ENCODE measurements at places on chromosomes 16 and 17.

- H3K4me1 ChIP-seq, result no peaks in the 10 kb centered on the region
- H3K4me3 ChIP-seq, result no peak overlapping the region
Measured at GRCh38 chr17:34892461-34893249, 68.6 kb downstream of the CCT6B start.

GRCh38 chr16:27349276-27349675 lies 35.5 kb downstream of the IL4R start:
- peaks cover 35% of the 10 kb centered on the region for H3K4me1 ChIP-seq
- no peaks in the 10 kb centered on the region for H3K27me3 ChIP-seq
- peak overlapping the region; percentile 41 for H3K27ac ChIP-seq
- H3K4me3 ChIP-seq, result no peak overlapping the region
- peaks cover 92% of the 10 kb centered on the region for H3K36me3 ChIP-seq

GRCh38 chr17:7192271-7192937 lies 13.2 kb upstream of the ASGR1 start:
- no peak overlapping the region for H3K4me3 ChIP-seq
- H3K27me3 ChIP-seq, result no peaks in the 10 kb centered on the region
- no peak overlapping the region for H3K27ac ChIP-seq
- H3K4me1 ChIP-seq, result no peaks in the 10 kb centered on the region
- H3K36me3 ChIP-seq, result no peaks in the 10 kb centered on the region

GRCh38 chr17:34308371-34308770 lies 10.9 kb upstream of the CCL8 start:
- peaks cover 28% of the 10 kb centered on the region for H3K27me3 ChIP-seq
- no peak for DNase-seq
- H3K27ac ChIP-seq, result no peak overlapping the region
- no peaks in the 10 kb centered on the region for H3K4me1 ChIP-seq

DNA sequence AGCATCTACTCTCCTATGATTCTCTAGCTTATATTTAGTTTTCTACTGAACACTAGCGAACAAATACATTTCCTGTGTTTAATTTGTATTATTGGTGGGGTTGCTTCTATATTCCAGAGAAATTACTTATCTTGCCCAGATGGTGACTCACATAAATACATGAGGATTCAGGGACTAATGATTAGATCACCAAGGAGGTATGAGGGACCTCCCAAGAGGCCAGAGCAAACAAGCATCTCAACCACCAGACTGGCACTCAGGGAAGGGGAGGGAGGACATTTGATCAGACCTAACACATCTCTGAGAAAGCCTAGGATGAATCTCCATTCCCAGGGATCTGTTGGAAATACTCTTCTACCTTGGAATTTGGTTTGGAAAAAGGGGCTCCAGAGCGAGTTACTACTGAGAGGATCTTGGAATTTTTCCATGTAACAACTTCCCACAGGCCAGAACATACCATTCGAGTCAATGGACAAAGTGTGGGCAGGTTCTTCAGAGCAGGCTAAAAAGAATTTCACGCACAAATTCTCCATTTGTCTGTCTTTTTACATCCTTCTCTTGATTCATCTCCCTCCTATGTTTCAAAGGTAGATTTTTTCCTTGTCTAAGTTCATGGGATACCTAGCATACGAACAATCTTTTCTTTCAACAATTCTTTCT lies 262.6 kb upstream of the MYOCD start:
- H3K27me3 ChIP-seq, result no peaks in the 10 kb centered on the region
- H3K4me3 ChIP-seq, result no peak overlapping the region
- no peaks in the 10 kb centered on the region for H3K4me1 ChIP-seq
- H3K27ac ChIP-seq, result no peak overlapping the region
- no peaks in the 10 kb centered on the region for H3K36me3 ChIP-seq

GRCh38 chr17:80984749-80985148 lies 6.9 kb upstream of the CHMP6 start:
- H3K27ac ChIP-seq, result no peak overlapping the region
- H3K4me3 ChIP-seq, result no peak overlapping the region
- peaks cover 10% of the 10 kb centered on the region for H3K27me3 ChIP-seq
- DNase-seq, result no peak

GRCh38 chr17:17414341-17414805 lies 62.4 kb upstream of the MED9 start:
- peaks cover 16% of the 10 kb centered on the region for H3K27me3 ChIP-seq
- no peak overlapping the region for H3K27ac ChIP-seq
- DNase-seq, result no peak
- no peak overlapping the region for H3K4me3 ChIP-seq
- no peaks in the 10 kb centered on the region for H3K36me3 ChIP-seq

GRCh38 chr17:46929413-46929812 lies 6.5 kb downstream of the GOSR2 start:
- DNase-seq, result no peak
- H3K27me3 ChIP-seq, result no peaks in the 10 kb centered on the region
- peaks cover 32% of the 10 kb centered on the region for H3K4me1 ChIP-seq
- no peak overlapping the region for H3K4me3 ChIP-seq
- peaks cover 59% of the 10 kb centered on the region for H3K36me3 ChIP-seq

DNA sequence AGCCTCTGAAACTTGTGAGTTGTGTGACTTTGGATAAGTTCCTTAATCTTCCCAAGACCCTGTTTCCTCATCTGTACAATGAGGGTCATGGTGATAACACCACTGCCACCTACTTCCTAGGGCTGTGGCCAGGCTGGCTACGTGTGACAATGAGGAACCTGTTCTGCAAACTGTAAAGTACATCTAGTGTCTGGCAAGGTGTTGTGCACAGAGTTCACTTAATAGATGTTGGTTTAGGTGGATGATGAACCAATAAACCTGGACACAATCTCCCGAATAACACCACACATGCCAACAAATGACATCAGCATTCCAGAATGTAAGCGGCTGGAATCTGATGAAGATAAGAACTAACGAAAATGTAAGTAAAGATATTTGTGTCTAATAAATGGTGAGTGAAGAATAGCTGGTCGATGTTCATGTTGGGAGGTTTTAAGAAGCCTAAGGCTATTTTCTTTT lies 82.3 kb downstream of the MARCHF10 start:
- DNase-seq, result no peak
- peaks cover 50% of the 10 kb centered on the region for H3K4me1 ChIP-seq
- H3K27ac ChIP-seq, result no peak overlapping the region
- peak overlapping the region; percentile 24 for H3K4me3 ChIP-seq
- H3K27me3 ChIP-seq, result peaks cover 2% of the 10 kb centered on the region

GRCh38 chr16:11097787-11098167 lies 153.4 kb downstream of the CLEC16A start:
- no peak for DNase-seq
- peaks cover 46% of the 10 kb centered on the region for H3K4me1 ChIP-seq
- H3K27ac ChIP-seq, result peak overlapping the region; percentile 59

DNA sequence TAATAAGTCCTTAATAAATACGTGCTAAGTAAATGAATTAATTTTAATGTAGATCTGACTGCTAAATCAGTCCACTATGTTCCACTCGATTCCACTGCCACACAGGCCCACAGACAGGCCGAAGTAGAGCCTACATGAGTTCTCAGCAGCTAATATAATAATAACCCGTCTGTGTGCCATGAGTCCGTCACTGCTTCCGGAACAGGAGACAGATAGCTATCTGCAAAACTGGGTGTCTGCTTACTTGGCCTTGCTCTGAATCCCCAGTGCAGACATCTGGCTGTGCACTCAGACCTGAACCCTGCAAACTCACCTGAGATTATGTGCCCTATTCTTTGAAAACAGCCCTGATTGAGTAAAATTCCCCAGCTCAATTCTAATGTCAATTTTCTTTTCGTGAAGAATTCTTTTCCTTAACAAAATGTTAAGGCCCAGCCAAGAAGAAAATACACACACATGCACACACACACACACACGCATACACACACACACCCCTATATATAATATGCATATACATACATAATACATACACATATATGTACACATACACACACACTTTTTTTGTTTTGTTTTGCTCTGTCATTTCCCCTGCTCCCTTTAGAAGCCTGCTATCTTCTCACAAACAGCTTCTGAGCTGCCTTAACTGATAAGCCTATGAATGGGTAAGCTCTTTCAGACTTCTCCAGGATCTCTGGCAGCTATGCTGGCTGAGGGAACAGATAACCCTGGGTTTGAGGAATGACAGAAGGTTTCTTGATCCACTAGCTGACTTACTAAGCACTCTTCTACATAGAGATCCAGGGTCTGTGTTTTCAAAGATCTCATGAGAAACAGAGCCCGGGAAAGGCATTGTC lies 39.8 kb upstream of the TOM1L1 start:
- no peaks in the 10 kb centered on the region for H3K27me3 ChIP-seq
- H3K36me3 ChIP-seq, result no peaks in the 10 kb centered on the region
- DNase-seq, result no peak
- H3K4me1 ChIP-seq, result no peaks in the 10 kb centered on the region

- H3K36me3 ChIP-seq, result no peaks in the 10 kb centered on the region
- no peak overlapping the region for H3K27ac ChIP-seq
- H3K27me3 ChIP-seq, result peaks cover 7% of the 10 kb centered on the region
- H3K4me1 ChIP-seq, result peaks cover 5% of the 10 kb centered on the region
- H3K4me3 ChIP-seq, result no peak overlapping the region
Measured at GRCh38 chr16:75754141-75754540, 27.9 kb upstream of the CPHXL start.

GRCh38 chr16:78240459-78241222 lies 141.2 kb downstream of the WWOX start:
- no peak overlapping the region for H3K27ac ChIP-seq
- no peaks in the 10 kb centered on the region for H3K36me3 ChIP-seq
- no peaks in the 10 kb centered on the region for H3K27me3 ChIP-seq
- no peaks in the 10 kb centered on the region for H3K4me1 ChIP-seq

GRCh38 chr17:76142585-76143041 lies 1.6 kb upstream of the FOXJ1 start:
- H3K4me3 ChIP-seq, result peak overlapping the region; percentile 44
- no peak for DNase-seq

- peak; percentile 65 for DNase-seq
- H3K4me1 ChIP-seq, result peaks cover 32% of the 10 kb centered on the region
- peaks cover 39% of the 10 kb centered on the region for H3K27me3 ChIP-seq
- H3K36me3 ChIP-seq, result no peaks in the 10 kb centered on the region
- peak overlapping the region; percentile 30 for H3K27ac ChIP-seq
Measured at GRCh38 chr17:61410141-61411010, 10.7 kb downstream of the TBX2 start.

- peaks cover 33% of the 10 kb centered on the region for H3K4me1 ChIP-seq
- peaks cover 9% of the 10 kb centered on the region for H3K36me3 ChIP-seq
- H3K4me3 ChIP-seq, result peak overlapping the region; percentile 71
Measured at GRCh38 chr17:51238255-51238887, 21.5 kb downstream of the MBTD1 start.

- H3K4me1 ChIP-seq, result peaks cover 26% of the 10 kb centered on the region
- no peak overlapping the region for H3K27ac ChIP-seq
- H3K27me3 ChIP-seq, result no peaks in the 10 kb centered on the region
- no peak for DNase-seq
Measured at GRCh38 chr17:4896332-4897197, 2.8 kb upstream of the C17orf107 start.

- peaks cover 20% of the 10 kb centered on the region for H3K4me1 ChIP-seq
- no peak overlapping the region for H3K4me3 ChIP-seq
- H3K27ac ChIP-seq, result no peak overlapping the region
- no peaks in the 10 kb centered on the region for H3K36me3 ChIP-seq
- H3K27me3 ChIP-seq, result no peaks in the 10 kb centered on the region
Measured at GRCh38 chr17:19243838-19244237, 6.7 kb downstream of the EPN2 start.

DNA sequence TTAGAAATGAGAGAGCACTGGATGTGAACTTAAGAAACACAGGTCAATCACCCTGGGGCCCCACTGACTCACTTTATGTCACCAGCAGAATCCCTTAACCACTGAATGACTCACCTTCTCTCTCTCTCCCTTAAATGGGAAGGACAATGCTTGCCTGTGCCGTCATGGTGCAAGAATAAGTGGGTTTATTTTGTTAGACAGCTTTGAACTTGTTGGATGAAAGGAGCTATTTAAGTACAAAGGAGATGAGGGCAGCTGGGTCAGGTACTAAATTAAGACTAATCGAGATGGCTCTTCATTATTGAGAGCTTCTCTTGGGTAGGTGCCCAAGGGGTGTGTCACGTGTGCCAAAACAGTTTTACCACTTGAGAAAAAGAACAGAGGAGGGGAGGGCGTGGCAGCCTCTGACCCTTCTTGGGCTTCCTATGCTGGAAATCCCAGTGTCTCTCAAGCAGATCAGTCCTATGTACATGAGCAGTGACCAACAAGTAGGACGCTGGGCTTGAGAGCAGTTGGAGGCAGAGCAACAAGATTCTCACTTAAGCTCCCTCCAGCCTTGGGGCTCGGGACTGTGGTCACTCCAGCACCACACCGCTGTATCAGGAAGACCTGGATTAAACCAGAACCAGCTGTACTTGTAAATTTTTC lies 6.7 kb upstream of the KRT31 start:
- H3K27me3 ChIP-seq, result peaks cover 10% of the 10 kb centered on the region
- no peaks in the 10 kb centered on the region for H3K36me3 ChIP-seq
- no peak for DNase-seq
- H3K27ac ChIP-seq, result no peak overlapping the region
- H3K4me1 ChIP-seq, result no peaks in the 10 kb centered on the region

GRCh38 chr17:19728084-19728495 lies 11.7 kb upstream of the SLC47A2 start:
- peaks cover 14% of the 10 kb centered on the region for H3K4me1 ChIP-seq
- no peak for DNase-seq
- H3K4me3 ChIP-seq, result no peak overlapping the region
- no peak overlapping the region for H3K27ac ChIP-seq
- H3K36me3 ChIP-seq, result no peaks in the 10 kb centered on the region

DNA sequence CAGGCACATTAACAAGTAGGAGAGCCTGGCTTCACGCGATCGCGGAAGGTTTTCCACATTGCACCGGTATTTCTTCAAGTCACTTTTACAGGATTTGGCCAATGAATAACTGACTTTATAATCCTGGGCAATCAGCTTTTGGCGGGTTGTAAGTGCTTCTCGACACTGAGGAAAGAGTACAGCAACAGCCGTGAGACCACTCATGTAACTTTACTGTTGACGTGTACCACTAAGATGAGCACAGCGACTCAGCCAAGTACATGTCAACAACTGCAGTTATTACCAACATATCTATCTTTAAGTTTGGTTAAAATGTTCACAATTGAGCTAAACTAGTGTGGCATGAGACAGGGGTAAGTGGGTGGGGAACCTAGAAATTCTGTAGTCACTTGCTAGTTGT lies 71.7 kb upstream of the CLEC18B start:
- no peaks in the 10 kb centered on the region for H3K27me3 ChIP-seq
- H3K4me3 ChIP-seq, result no peak overlapping the region
- H3K36me3 ChIP-seq, result peaks cover 72% of the 10 kb centered on the region
- no peak for DNase-seq

DNA sequence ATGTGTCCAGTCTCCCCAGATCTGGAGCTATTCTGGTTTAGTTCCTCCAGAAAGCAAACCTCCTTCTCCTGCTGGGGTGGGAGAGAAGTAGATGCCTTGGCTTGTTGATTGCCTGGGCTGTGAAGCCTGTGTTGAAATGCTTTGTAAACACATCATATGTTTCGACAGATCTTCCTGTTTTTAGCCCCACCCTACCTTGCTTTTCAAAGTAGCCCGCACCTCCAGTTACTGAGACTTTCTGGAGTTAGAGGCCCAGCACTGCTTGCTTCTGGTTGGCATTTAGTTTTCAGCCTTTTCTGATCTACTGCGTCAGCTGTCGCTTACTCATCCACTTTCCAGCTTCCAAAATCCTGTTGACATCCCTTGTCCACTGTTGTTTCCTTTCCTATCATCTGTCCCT lies 17.9 kb upstream of the NDEL1 start:
- no peak overlapping the region for H3K4me3 ChIP-seq
- no peaks in the 10 kb centered on the region for H3K4me1 ChIP-seq
- no peaks in the 10 kb centered on the region for H3K36me3 ChIP-seq
- peaks cover 35% of the 10 kb centered on the region for H3K27me3 ChIP-seq

Data from activated B cell treated with CpG ODN at 0.5 μM for 24 hours (primary cell).